ENCODE measurements at places on chromosomes 7 and 10.
A peak's percentile ranks its signal among the peaks of the same experiment; 100 is the strongest.

GRCh38 chr7:116797612-116798011, 64.8 kb upstream of the CAPZA2 start:
- no peak for DNase-seq

DNA sequence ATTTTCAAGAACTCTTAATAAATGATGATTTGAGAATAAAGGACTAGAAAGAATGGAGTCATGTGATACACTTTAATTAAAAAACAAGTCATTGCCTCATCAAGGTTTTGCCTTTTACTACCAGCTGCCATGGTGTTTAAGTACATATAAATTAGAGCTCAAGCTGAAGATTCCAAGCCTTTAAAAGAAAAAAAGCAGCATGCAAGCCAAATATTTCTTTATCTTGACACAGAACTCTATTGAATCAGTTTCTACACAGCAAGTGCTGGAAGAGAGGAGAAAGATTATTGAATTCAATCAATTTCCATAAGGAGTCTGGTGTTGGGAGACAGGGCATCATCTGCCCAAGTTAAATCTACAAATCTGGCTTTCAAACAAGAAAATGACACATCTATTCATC, 347.9 kb downstream of the WDR11 start:
- DNase-seq: no peak

- DNase-seq: no peak
Measured at GRCh38 chr10:115092258-115092554, 959 bp upstream of the ATRNL1 start.

GRCh38 chr10:21724687-21725367, 190.8 kb downstream of the MLLT10 start:
- DNase-seq: peak; percentile 47

DNA sequence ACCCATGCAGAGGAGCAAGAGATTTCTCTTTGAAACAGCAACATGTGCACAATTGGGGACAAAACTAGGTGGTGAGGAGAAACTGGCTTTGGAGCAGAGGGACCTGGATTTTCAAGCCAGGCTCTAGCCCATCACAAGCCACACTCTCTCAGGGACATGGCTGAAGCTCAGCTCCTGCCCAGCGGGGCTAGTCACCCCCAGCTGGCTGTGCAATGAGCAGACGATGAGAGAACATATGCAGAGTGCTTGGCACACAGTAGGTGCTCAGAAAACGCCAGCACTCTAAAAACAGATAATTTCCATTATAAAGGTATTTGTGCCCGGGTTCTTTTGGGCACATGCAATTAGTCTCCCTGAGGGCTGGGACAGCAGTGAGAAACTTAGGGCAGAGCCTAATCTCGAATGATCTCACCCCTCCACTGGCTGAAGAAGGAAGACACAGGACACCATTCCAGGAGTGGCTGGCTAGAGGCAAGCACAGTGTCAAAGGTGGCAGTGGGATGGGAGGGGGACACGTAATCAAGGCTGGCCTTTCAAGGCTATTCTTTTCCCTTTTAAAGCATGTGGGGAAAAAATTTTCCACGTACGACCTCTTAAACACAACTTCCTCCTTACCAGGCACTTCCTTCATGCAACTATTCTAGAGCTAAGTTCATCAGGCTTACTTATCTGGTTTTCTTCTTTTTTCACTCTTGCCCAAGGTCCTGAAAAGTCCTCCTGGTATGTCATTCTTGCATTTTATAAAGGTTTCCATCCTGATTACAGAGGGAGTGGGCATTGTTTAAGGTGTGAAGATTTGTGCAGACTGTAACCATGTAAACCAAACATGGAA, 15.1 kb downstream of the FAM53B start:
- DNase-seq: no peak

GRCh38 chr7:3732395-3733005, 431.4 kb downstream of the SDK1 start:
- DNase-seq: no peak

DNA sequence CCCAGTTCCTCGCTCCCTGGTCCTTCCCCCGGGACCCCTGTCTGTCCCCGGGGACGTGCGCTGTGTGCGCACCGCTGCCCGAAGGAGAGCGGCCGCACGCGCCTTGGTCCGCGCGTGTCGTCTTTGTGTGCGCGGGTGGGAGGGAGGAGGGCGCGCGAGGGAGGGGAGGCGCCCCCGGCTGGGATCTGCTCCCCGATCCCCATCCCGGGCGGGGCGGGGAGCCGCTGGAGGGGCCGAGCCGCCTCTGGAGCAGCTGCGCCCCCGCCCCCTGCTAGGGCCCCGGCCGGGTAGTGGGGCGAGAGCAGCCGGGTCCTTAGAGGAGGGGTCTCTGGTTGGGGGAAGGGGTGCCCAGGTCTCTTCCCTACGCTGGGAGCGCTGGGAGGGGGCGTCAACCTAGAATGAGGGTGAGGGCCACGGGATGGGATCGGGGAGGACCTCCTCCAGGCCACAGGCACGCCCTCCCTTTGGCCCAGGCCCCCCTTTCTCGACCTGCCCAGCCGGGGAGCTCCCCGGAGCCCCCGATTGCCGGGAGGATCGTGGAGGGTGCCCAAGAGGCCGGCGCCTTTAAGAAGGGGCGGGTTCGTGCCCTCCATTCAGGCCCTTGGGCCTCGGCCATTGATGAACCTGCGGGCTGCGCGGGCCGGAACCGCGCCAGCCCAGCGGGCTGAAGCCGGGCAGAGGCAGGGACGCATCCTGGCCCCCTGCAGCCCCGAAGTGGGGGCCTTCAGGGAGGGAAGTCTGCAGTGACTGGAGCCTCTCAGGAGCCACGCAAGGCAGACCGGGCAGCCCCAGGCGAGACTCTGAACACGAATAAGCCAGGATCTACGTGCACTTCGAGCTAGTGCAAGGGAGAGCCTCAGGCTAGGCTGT, 678 bp downstream of the SH2B2 start:
- peak; percentile 66 for DNase-seq

DNA sequence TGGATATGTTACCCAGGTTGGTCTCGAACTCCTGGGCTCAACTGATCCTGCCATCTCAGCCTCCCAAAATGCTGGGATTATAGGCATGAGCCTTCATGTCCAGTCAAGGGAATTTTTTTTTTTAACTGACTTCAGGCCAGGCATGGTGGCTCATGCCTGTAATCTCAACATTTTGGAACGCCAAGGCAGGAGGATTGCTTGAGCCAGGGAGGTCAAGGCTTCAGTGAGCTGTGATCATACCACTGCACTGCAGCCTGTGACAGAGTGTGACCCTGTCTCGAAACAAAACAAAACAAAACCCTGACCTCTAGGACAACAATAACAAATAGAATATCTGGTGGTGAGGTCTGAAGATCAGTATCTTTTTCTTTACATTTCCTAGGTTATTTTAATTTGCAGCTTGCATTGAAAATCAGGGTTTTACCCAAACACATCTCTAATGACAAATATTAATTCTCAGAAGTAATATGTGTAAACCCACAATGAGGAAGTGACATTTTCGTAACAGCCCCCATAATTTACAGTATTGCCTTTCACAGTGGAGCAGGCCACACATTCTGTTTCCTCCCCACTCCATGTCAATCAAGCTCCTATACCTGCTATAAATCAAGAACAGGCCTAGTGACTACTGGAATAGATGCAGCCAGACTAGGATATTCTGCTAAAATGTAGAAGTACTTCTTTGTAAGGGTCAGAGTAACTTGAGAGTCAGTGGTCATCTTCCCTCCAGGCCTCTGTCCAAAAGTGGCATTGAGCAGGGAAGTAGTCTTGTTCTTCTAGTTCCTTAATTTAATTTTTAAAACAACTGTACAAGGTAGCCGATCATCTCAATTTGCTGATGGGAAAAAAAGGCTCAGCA, 43.3 kb upstream of the ECHDC3 start:
- DNase-seq: no peak

DNA sequence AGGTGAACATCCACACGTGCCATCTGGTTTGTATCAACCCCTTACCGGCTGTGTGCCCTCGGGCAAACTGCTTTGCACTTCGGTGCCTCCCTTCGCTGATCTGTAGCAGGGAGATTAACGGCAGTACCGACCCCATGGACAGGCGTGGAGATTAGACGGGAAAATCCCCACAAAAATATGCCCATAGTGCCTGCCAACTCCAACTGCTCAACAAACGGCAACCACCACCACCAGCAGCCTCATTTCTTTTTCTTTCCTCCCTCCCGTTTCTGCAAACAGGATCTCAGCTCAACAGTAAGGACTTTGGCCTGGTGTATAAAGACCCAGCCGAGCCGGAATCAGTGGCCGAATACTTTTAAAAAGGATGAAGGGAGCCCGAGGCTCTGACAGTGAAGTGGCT, 31.0 kb downstream of the CHST15 start:
- DNase-seq: no peak

GRCh38 chr10:78757344-78757925, 311.3 kb upstream of the ZMIZ1 start:
- DNase-seq: peak; percentile 89
